ENCODE measurements at places on chromosomes 7 and 10.
A peak's percentile ranks its signal among the peaks of the same experiment; 100 is the strongest.

DNA sequence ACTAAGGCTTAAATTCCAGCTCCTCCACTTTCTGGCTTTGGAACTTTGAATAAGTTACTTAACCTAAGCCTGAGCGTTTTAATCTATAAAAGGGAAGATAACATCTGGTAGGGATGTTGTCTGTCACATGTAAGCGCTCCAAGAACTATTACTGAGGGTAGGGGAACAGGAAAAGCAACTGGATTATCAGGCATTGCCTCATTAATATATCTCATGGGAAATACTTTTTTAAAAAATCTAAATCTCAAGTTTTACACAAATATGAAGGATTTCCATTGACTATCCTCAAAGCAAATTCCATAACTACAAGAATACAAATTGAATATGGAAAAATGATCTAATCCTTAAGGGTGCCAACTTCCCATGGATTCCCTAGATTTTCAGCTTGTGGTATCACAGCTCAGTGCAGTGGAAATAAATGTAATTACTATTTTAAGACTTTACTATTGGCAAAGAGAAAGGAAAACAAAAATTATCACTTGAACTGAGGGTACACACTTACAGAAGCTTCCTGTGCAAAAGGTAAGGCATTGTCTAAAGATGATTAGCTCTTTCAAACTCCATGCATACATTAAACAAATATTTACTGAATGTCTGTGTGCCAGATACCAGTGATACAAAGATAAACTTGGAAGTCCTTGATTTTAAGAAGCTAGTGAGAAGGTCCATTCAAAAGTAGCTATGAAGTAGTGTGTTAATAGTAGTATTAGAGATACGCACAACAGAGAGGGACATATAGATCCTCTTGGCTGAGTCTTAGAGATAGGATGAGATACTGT is 38.4 kb downstream of the NT5C2 start:
- no peak for DNase-seq

DNA sequence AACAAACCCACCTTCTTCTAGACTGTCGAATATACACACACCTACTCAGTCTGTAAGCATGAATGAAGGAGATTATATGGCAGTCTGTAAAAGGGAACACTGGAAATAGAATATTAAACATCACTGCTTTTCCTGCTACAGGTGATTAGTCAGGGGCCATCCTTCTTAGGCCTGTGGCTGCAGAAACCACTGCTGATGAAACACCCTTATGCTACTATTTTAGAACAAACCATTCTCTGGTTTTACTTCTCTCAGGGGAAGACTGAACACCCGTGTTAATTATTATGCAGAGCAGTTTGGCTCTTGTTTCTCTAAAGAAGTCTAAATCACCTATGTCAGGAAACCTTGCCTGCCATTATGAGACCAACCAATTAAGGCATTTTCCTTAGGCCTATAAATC is 351.1 kb upstream of the KLF6 start:
- DNase-seq, result no peak

- DNase-seq, result no peak
These were observed 224.3 kb downstream of the PARD3 start for GRCh38 chr10:34590793-34591192.

- no peak for DNase-seq
These were observed 565.4 kb upstream of the NRP1 start for GRCh38 chr10:33899578-33900531.

- no peak for DNase-seq
These were observed 88.3 kb upstream of the MXI1 start for GRCh38 chr10:110118891-110119621.

- DNase-seq, result peak; percentile 37
These were observed 729 bp downstream of the DNAJB6 start for GRCh38 chr7:157337316-157338149.

DNA sequence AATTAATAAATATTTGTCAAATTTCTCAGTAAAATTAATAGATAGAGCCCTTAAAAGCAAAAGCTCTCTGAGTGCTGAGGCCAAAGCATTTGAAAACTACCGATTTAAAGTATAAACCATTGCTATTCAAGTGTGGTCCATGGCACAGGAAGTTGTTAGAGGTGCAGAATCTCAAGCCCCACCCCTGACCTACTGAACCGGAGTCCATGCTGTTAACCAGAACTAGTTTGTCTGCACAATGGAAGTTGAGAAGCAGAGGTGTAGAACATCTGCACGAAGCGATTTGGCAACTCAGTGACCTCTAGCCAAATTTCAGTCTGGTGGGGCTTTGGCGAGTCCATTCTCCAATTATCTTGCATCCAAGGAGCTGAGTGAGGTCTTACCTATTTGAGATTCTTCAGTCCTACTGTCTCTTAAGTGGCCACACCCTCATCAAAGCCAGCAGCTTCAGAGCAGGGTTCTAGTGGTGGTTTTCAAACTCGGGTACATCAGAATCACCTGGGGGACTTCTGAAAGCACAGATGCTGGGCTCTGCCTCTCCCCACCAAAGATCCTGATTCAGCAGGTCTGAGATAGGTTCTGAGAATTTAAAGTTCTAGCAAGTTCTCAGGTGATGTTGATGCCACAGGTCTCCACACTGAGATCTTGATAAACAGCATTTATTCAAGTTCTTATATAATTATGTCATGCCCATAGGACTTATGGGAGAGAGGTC is 96.8 kb upstream of the SAMD8 start:
- DNase-seq, result no peak

- DNase-seq, result peak; percentile 33
These were observed 140.7 kb downstream of the DYNC2I1 start for GRCh38 chr7:158997110-158997453.

GRCh38 chr7:107318523-107319160 is 149.8 kb downstream of the HBP1 start:
- DNase-seq, result peak; percentile 5

DNA sequence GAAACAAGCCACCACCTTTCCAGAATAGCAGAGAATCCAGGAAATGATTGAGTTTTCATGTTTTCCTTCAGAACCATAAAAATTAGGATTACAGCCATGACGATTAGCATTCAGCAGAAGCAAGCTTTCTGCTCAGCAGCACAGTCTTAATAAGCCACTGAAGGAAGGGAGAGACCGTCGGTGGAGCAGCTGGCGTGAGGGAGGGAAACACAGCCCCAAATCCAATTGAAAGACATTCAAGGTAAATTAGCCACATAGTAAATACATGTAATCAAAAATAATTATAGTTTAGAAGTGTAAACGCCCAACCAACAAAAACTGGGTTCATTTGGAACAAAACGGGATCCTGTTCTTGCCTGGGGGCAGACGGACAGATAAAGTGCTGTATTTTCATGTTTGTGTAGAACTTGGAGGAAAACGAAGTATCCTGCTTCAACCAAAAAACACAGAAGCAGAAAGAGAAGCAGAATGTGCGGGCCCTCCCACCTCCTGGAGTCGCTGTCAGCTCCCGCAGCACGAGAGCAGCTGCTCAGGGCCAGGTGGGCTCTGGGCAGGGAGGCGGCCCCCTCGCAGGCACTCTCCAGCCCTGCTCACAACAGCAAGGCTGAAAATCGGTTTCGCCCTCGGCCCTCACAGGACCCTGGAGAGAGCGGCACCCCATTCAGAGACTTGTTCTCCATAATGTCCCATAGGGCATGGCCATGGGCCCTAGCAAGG is 84.9 kb downstream of the TCERG1L start:
- peak; percentile 92 for DNase-seq

- DNase-seq, result no peak
These were observed 258.1 kb downstream of the STK31 start for GRCh38 chr7:23967949-23968599.

DNA sequence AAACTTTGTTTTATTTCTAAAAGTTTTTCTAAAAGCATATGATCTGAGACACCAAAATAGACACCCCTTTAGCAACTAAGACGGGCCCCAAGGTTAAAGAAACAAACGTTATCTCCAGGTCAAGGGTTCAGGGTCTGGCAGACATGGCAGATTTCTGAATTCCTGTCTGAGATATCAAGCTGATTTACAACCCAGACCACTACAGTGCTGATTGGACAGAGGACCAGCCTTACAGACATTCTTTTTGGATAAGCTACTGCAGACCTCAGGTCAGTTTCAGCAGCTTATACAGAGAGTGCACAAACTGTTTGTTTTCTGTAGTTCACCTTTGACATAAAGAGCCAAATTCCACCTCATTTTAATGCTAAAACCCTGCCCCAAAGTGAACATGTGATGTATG is 34.8 kb downstream of the SVOPL start:
- DNase-seq, result no peak

DNA sequence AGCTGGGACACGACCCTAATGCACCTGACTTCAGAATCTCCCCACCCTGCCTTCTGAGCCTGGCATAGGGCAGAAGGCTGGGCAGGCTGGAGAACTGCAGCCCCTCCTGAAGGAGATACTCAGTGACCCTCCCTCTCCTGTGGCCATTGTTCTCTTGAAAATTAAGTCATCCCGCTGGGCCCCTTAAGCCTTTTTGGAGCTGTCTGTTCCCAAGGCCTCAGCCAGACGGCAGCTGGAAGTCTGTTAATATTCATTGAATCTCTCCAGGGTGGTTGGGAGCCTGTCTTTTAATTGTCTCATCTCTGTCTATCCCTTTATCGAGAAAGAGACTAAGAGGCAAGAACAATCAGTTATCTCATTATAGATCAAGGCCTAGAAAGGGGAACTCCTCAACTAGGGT is 118.1 kb upstream of the PCBD1 start:
- DNase-seq, result no peak

DNA sequence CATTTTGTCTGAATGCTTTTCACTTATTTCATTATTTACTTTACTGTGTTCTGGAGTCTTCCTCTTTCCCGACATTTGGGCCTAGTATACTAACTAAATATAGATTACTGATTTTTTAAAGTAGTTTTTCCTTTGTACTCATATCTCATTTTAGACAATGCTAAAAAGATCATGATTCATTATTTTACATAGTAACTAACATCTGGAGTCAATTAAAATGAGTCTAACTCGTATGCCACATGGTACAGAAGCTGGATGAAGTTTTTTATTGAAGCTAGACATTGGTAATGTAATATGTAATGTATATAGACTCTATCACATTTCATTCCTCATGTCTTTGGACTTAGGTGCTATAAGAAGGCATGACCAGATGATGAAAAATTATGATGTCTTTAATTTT is 156.3 kb upstream of the HGF start:
- DNase-seq, result no peak

- DNase-seq, result no peak
These were observed 11.7 kb upstream of the GPAM start for GRCh38 chr10:112195224-112195623.

GRCh38 chr10:5661043-5661442 is 5.4 kb downstream of the ASB13 start:
- DNase-seq, result no peak

DNA sequence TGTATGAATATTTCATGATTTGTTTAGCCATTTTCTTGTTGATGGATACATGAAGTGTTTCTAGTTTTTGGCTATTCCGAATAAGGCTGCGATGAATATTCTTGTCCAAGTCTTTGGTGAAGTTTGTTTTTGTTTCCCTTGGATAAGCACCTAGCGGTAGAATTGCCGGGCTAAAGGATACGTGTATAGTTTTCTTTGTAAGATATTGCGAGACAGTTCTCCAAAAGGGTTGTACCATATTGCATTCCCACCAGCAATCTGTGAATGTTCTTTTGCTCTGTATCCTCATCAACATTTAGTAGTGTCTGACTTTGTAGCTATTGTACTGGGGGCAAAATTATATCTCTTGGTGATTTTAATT is 142.6 kb downstream of the DOCK1 start:
- no peak for DNase-seq

DNA sequence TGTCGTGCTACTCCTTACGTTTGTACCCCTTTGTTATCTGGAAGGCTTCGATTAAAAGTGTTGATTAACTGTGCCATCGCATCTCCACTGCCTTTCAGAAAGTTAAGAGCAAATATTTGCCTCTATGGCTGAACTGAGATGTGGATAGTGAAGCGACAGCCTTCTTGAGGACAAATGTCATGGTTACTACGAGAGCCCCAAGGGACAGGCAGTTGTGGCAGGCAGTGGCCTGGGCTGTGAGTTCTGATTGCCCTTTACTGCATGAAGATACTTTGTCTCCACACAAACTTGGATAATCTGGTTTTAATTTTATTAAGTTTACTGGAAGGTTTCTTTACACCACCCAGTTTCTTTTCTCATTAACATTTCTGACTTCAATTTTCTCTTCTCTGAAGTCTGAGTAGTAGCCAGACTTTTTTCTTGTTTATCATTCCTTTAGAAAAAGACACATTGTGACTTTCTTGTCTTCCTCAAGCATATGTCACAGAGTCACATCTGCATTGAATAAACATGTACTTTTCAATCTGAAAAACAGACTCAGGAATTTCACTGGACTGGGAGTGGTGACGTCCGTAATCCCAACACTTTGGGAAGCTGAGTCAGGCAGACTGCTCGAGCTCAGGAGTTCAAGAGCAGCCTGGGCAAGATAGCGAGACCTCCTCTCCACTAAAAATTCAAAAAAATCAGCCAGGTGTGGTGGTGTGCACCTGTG is 1.5 kb downstream of the TAS2R41 start:
- no peak for DNase-seq

DNA sequence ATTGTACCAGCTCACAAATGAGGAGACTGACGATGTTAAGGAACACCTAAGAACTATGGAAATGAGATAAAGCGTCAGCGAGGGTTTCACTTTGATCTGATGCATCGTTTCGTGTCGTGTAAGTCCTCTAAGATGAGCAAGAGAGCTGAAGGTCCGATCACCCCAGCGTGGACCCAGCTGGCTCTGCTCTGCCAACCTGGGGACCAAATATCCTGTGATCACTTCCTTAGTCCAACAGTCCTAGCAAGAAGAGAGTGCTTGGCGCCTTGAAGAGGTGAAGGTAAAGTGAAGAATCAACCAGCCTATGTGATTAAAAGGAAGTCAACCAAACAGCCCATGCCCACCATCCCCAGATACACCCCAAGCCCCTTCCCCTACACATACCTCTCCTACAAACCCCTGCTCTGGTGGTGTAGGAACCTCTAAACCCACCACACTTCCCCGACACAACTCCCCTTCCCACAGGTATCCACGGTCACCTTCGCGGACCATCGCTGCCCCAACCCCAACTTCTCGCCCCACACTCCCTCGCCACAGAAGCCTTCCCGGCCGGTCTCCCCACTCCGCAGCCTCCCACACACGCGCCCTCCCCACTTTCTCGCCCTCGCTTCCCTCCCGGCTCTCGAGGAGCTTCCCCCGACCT is 722 bp downstream of the UPF2 start:
- no peak for DNase-seq

DNA sequence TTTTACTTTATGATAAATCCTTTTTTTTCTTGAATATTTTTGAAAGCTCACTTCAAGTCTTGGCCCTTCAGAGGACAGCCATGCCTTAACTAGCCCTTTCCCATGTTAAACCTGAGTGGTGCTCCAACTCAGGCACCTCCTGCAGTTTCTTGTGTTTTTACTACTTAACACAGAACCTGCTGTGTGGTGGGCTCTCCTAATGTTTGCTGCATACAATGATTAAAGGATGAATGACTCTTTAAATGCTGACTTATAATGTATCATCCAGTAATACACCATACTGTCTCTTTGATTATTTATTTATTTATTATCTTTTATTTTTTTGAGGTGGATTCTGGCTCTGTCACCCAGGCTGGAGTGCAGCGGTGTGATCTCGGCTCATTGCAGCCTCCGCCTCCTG is 179.4 kb downstream of the SEMA3E start:
- peak; percentile 28 for DNase-seq

Measured in NCI-H1417 (cell line).